ENCODE measurements at places on chromosomes 3 and 15.

GRCh38 chr3:30672959-30673358, 66.6 kb downstream of the TGFBR2 start:
- DNase-seq = no peak

- DNase-seq = no peak
Measured at GRCh38 chr15:67613708-67614107, 71.2 kb downstream of the MAP2K5 start.

DNA sequence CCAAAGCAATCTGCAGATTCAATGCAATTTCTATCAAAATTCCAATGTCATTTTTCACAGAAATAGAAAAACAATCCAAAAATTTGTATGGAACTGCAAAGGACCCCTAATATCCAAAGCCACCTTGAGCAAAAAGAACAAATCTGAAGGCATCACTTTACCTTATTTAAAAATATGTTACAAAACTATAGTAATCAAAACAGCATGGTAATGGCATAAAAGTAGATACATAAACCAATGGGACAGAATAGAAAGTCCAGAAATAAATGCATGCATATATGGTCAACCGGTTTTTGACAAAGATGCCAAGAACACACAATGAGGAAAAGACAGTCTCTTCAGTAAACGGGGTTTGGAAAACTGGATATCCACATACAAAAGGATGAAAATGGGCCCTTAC, 39.4 kb upstream of the PPARG start:
- no peak for DNase-seq

GRCh38 chr3:85433319-85433718, 474.5 kb downstream of the CADM2 start:
- DNase-seq = no peak

DNA sequence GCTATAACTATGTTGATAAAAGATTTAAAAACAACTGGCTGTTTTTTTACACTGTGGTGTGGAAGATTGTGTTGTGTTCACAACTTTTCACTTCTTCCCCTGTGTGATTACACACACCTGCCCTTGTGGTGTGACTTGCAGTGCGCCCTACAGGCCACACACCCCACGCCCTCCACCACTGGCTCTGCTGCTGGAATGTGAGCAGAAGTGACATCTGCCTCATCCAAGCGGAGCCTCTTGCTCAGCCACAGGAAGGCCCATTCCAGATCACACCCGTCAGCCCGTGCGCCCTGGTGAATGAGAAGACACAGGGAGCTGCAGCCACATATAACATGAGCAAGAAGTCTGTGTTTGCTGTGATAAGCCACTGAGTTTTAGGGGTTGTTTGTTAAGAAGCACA, 7.0 kb downstream of the CCR2 start:
- no peak for DNase-seq

DNA sequence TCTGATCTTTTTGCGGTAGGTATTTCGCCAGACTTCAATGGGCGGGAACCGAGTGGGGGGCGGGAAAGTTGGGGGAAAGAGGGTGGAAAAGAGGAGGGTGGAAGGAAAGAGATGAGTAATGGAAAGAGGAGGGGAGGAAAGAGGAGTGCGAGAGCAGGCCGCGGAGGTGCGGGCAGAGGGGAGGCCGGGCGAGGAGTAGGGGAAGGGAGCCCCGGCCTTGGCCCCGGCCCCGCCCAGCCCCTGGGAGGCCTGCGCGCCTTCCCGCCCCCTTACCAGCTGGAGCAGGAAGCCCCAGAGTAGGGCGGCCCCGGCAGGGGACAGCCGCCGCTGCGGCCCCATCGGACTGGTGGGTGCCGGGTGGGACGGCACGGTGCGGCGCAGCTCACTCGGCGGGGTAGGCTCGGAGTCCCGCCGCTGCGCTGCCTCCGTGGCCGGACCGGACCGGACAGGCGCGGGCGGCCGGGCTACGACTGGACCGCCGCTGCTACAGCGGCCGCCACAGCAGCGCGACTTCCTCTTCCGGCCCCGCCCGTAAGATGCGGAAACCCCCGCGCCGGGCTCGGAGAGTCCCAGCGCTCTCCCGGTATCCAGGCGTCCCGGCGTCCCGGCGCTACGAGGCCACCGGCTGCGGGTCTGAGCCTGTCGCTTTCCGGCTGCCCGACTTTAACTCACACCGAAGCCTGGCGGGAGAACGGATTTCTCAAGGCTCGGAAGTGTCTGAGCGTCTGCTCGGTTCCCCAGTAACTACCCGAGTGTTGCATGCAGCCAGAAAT, at the start of gene SPPL2A:
Gene SPPL2A (minus strand): TSS at position 512 of the 773 bp plus-strand sequence. CDS start 173 bp downstream, at position 339.
- peak; percentile 77 for DNase-seq

DNA sequence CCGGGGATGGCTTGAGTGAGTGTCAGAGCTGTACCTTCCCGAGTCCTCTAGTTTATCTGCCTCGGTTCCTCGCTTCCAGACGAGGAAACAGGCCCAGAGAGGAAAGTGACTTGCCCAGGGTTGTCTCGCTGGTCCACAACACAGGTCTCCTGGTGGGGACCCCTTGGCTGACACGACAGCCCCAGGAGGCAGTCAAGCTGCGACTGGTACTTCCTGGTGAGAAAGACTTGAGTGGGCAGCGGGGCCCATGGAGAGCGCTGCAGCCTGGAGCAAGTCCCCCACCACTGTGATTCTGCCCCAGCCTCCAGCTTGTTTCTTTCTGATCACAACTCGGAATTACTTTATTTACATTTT, 600 bp upstream of the CHRNA5 start:
- DNase-seq = no peak

DNA sequence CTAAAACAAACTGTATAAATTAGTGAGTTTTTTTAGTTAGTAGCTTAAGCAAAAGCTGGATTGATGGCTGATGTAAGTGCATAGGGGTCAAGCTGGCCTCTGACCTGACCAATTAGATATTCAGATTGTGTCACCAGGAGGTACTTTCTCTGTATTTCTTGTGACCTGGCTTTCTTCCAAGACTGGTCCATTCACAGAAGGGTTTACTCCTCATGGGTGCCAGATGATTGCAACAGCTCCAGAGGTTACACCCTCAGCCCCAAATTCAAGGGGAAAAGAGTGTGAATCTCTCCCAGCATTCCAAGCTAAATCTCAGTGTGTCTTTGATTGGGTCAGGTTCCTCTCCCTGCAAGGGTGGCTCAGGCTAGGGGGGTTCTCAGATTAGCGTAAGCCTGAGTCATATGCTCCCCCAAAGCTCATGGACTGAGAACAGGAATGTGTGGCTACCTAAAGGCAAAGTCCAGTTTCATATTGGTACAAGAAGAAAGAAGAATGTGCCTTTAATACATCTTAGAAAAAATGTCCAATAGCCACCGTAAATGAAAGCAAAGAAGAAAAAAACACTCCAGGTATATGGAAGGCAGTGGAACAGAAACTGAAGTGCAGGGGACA, 16.5 kb downstream of the PML start:
- DNase-seq = no peak

GRCh38 chr3:138935863-138936740, 10.8 kb downstream of the FOXL2 start:
- peak; percentile 52 for DNase-seq

- DNase-seq = no peak
Measured at GRCh38 chr3:67362686-67363085, 291.7 kb downstream of the SUCLG2 start.

DNA sequence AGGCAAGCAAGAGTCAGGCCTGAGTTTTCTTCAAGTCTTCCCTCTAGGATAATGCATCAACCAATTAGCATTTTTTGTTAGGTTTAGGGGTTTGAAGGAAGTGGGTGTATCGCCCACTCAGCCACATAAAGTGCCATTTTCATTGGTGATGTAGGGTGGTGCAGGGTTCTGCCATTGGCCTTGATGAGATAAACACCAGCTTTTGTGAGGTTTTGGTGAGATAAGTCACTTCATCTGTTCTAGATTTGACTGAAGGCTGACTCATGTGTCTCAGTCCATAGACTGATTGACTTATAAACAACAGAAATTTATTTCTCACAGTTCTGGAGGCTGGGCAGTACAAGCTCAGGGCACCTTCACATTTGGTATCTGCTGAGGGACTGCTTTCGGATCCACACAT, 84.5 kb upstream of the C3orf80 start:
- DNase-seq = no peak

- DNase-seq = no peak
Measured at GRCh38 chr3:38724392-38724736, 74.9 kb upstream of the SCN5A start.

- no peak for DNase-seq
Measured at GRCh38 chr3:17643691-17644090, 98.7 kb downstream of the TBC1D5 start.

GRCh38 chr3:4546346-4547178, 53.4 kb downstream of the ITPR1 start:
- no peak for DNase-seq

DNA sequence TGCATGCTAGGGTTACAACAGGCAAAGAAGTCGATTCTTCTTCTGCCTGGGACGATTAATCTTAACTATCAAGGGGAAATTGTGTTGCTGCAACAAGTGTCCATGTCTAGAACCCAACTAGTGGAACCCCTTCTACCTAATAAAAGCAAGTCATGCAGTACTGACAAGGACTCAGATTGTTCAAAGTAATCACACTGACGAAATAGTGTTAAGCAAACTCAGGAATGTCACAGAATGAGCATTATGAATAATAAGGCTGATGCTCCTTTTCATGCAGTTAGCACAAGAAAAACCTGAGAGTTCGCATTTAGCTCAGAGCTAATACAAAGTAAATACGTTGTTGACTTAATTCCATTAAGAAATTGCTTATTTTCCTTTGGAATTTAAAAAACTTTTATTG, 47.5 kb upstream of the TRIM42 start:
- DNase-seq = no peak

GRCh38 chr3:10463533-10464434, 41.6 kb downstream of the ATP2B2 start:
- no peak for DNase-seq

- no peak for DNase-seq
Measured at GRCh38 chr15:52436981-52437380, 91.7 kb downstream of the MYO5A start.

DNA sequence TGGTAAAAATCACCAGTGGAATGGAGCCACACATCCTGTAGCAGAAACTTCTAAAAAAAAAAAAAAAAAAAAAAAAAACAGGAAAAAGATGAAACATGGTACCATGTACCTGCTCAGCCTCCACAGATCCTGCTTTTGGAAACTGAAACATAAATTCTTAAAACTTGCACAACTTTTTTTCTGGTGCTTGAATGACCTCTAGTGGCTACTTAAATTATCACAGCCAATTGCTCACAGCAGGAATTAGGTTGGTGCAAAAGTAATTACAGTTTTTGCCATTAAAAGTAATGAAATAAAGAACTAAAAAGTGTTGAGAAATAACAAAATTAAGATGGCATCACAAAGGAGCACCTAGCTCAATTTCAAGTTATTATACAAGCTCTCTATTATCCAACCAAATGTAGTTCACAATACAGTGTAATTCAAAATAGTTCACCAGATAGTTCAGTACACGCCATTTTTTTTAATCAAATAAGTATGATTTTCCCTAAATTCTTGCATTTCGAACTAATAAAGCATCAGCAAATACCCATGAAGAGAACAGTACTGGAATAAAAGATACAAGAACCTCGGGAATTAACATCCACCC, 80.6 kb downstream of the ULK4 start:
- peak; percentile 21 for DNase-seq

- peak; percentile 35 for DNase-seq
Measured at GRCh38 chr3:78901544-78901943, 866.3 kb downstream of the ROBO1 start.

DNA sequence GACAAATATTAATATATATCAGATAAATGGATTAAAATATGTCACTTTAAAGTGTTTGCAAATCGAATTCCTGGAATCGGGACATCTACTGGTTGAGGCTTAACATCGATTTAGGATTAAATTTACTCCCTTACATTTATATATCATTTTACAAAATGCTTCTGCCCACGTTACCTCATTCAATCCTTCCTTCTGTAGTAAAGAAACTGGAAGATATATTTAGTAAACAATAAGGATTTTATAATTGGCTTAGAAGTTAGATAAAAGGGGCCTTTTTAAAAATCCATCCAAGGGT, 1.3 kb downstream of the CLPX start:
- DNase-seq = no peak

- DNase-seq = no peak
Measured at GRCh38 chr3:80275120-80275519, 507.3 kb upstream of the ROBO1 start.

DNA sequence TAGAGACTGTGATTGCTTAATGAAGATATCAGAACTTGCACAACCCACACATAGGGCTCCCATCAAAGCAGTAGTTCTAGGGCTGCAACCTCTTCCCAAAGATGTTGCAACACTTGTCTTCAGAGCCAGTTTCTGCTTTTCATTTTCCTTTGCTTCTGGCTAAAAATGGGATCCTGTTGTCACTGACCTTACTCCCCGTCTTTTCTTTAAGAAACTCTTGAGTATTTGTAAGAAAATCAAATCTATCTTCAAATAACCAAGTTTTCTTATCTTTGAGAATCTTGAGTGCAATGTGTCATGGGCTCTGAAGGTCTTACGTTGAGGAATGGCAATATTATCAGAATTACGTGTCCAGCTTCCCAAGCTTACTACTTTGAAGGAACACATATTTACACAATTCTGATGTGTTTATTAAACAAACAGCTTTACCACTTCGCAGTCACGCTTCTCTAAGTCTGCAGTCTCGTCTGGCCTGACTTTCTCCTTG, 24.1 kb downstream of the CACNA1D start:
- no peak for DNase-seq

- no peak for DNase-seq
Measured at GRCh38 chr3:119636249-119636648, 24.1 kb downstream of the POPDC2 start.

DNA sequence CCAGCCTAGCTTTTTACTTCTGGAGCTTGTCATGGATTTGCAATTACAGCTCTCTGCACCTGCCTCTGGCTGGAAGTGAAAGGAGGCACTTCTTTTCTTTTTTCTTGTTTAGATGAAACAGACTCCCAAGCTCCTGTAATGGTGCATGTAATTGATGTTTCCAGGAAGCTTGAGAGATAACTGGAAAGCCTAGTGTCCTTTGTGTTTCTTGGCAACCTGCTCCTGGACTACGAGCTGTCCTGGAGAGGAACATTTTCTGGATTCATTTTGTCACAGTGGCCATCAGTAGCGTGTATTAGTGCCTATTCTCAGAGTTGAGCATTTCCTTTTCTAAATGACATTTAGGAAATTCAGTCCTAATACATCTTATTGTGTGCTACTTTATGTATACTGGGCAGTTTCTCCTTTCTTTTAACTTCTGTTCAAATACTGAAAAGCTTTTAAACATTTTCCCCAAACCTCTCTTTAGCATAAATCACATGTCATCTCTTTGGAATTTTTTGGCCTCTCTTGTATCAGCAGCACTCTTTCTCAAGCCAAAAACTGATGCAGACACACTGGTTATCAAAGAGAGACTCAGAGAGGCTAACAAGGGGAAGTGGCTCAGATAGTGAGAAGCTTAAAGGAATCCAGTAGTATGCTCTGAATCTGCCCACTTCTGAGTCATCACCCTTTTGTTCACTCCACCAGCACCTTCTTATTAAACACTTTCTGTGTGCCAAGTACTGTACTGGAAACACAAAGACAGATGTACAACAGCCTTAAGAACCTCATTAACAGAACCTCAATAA, 62.6 kb upstream of the SLC2A2 start:
- no peak for DNase-seq

- no peak for DNase-seq
Measured at GRCh38 chr3:25376340-25376739, 51.7 kb upstream of the RARB start.

All from SK-N-DZ (cell line).